Effector CD8-positive, alpha-beta T cell (primary cell): ENCODE measurements at places on chromosomes 7 and 10.

DNA sequence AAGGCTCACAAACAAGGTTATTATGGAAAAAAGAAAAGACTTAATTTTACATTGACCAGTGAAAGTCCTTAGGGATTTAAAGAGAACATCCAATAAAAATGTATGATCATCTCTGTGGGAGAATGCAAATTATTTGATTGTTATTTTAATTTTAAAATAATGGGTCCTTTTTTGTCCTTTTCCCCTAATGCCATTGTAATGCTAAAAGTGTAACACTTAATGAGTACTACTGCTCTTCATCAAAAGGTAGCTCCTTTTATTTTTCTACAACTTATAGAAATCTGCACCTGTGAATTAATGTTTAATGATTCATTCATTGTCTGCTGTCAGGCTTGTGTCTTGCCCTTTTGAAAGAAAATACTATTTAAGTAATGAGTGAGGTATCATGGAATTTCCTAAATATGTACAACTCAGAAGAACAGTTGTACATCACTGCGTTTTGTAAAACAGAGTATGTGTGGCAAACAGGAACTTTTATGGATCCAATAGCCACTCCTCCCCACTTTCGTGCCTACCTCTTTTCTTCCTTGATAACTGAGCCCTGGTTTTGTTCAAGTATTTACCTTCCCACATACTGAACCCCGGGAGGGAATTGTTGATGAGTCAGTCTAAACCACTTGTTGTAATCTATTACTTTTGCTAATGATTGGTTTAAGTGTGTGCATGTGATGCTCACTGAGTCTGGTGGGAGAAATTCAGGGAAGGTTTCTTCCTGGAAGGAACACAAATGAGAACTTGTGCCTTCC lies 19.9 kb upstream of the TRUB1 start:
- DNase-seq = no peak

DNA sequence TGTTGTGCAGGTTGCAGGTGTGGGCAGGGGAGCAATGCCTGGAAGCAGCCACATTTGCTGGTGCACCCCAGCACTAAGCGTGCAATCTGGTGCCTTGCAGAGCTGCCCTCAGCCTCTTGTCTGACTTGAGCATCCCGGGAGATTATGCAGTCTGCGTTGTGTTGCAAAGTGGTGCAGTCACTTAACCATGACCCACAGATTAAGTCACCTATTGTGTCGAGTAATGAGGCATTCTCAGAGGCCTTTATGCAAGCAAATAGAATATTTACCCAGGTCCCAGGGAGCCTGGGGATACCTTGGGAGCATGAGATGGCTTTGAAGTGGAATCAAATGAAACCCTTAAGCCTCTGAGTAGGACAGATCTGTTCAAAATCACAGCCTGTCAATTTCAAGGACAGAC lies 529.0 kb downstream of the TYW1 start:
- DNase-seq = no peak

GRCh38 chr7:24609059-24609458 lies 35.8 kb downstream of the PALS2 start:
- no peak for DNase-seq

- DNase-seq = no peak
Observed at GRCh38 chr7:107147464-107148393, 21.1 kb upstream of the HBP1 start.

DNA sequence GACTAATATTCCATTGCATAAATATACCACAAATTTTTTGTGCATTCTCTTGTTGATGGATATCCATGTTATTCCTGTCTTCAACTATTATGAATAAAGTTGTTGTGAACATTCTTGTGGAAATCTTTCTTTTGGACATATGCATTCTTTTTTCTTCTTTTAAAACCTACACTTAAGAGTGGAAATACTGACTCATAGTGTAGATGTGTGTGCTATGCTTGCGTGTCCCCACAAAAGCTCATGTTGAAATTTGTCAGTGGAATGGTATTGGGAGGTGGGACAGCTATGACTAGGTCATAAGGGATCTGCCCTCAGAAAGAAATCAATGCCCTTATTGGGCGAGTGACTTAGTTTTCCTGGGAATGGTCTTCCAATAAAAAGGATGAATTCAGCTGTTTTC lies 203.6 kb upstream of the PRSS58 start:
- DNase-seq = no peak
